ENCODE measurements at places on chromosomes 7 and 10. TPM values are rescaled to one million over a fixed set of nuclear protein-coding genes. Genes with fewer than 3 reads are reported as not detected.

Gene FGFBP3
- not detected for total RNA-seq

Gene PRSS2
- not detected for total RNA-seq

Gene GSDME
- 3.1 TPM for total RNA-seq

Gene KIAA1549
- 0.55 TPM for total RNA-seq

Gene CCDC136
- 10.7 TPM for total RNA-seq

DNA sequence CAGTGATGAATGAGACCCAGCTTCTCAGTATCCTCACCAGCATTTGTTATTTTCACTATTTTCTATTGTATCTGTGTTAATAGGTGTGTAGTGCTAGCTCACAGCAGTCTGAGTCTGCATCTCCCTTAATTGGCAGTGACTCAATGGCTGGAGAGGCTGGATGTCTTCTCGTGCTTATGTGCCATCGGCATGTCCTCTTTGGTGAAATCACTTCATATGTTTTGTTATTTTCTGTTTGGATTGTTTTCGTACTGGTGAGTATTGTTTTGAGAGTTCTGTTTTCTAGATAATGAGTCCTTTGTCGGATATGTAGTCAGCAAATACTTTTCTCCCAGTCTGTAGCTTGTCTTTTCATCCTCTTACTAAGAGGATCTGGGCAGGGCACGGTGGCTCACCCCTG lies 66.1 kb downstream of the AMZ1 start:
- no peak for DNase-seq
